ENCODE measurements at places on chromosomes 5 and 9. TPM values are rescaled to one million over a fixed set of nuclear protein-coding genes. Genes with fewer than 3 reads are reported as not detected.

PLEKHG4B gene
- polyA plus RNA-seq, result 8.7 TPM

TXNDC15 gene
- polyA plus RNA-seq, result 114 TPM

CDH12 gene
- 6.5 TPM for polyA plus RNA-seq

DNA sequence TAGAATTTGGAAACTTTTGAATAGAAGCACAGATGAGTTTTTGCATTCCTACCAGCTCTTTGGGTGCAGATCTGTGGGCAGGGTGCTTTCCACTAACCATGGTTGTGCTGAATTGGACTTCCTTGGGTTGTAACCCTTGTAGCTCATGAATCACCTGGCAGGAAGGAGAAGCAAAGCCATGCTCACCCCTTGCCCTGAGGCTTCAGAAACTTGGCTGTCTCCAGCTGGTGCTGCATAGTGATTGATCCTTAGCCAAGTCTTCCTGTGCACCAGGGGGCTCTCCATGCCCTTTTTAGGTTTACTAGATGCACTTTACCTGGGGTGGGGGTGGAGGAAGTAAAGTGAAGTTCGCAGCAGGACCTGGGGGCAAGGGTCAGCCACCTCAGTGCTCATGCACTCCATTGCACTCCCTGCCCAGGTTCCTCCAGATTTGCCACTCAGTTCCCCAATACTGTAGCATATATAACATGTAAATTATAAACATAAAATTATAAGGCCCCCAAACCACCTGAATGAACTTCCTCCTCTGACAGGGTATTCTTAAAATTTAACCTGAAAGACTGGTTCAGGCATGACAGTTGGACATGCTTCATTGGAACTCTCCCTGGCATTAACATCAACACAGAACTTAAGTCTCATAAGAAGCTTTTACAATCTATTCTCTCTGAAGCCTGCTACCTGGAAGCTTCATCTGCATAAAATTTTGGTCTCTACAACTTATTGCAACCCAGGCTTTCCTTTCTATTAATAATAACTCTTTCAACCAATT, 25.8 kb upstream of the IFNA14 start:
- DNase-seq, result no peak

DNA sequence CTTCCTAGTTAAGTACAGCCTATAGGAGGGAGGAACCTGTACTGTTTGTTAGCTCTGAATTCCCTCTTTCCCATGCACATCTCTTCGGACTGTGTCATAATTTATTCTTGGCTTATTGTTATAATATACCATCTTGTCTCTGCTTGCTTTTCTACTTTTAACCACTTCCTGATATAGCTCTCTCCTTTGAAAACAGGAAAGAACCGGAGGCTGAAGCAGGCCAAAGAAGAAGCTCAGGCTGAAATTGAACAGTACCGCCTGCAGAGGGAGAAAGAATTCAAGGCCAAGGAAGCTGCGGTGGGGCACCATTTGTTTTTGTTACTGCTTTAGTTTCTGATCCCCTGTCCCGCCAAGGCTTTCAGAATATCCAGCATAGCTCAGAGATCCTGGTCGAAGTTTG, 4.8 kb downstream of the ATP6V1G1 start:
- DNase-seq, result no peak

DNA sequence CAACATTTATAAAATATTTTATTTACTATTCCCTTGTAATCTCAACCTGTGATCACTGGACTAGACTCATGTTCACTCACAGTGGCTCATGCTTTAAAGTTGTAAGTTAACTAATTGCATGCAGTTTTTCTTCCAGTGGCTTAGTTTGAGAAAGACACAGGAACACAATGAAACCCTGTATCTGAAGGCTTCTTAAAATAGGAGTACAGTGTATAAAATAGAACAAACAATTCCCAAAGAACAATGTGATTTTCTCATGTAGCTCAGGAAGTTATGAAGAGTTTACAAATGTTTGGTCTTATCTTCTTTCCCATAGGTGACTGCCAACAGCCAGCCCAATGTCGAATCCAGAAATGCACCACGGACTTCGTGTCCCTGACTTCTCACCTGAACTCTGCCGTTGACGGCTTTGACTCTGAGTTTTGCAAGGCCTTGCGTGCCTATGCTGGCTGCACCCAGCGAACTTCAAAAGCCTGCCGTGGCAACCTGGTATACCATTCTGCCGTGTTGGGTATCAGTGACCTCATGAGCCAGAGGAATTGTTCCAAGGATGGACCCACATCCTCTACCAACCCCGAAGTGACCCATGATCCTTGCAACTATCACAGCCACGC, 5.9 kb downstream of the RGMB start:
- no peak for DNase-seq

DNA sequence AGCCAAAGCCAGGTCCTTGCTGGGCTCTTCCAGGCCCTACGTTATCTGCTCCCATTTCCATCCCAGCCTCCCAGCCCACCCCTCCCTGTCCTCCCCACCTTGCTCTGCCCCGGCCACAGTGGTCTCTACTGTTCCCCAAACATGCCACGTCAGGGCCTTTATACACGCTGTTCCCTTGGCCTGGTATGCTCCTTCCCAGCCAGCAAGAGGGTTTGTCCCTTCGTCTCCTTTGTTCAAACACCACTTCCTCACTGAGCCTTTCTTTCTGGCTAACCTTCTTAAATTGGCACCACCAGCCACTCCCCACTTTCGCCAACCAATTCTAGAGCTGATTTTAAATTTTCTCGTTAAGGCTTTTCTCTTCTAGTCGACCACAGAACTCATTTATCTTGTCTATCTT, 9.8 kb downstream of the SH2D3C start:
- DNase-seq, result no peak

DNA sequence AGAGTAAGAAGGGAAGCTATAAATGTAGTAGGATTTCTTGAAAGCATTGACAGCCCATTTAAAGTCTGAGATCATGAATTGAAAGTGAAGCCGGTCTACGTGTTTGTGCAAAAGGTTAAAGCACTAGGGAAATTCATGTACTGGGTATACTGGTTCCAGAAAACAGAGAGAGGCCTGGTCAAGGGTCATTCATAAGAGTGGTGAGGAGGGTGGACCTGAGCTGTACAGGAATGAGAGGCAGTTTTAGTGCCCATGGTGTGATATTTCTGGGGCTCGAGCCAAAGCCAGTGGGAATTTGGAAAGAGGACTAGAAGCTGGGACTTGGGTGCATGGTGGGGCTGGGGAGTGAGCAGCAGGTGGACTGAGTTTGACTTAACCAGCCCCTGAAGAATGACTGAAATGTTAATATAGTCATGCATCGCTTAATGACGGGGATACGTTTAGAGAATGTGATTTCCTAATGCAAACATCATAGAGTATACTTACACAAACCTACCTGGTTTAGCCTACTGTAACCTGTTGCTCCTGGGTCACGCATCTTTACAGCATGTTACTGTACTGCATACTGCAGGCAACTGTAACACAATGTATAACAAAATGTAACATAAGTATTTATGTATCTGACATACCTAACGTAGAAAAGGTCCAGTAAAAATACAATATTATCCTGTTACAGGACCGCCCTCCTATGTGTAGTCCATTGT, 173.0 kb downstream of the MAST4 start:
- DNase-seq, result no peak

DNA sequence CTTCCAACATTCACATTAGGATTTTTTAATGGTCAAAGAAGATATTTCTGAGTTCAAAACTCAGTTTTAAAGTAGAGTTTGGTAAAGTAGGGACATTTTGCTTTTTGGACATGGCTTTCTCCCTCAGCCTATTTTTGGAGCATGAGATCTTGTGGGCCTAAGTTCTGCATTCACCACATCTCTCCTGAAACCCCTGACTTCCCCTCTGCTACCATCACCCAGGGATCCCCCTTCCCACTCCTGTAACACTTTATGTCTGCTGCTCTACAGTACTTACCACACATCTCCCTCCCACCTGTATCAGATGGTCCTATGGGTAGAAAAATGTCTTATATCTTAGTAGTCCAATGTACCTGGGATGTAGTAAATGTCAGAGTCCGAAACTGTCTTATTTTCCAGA, 48.2 kb upstream of the JAK2 start:
- DNase-seq, result no peak

DNA sequence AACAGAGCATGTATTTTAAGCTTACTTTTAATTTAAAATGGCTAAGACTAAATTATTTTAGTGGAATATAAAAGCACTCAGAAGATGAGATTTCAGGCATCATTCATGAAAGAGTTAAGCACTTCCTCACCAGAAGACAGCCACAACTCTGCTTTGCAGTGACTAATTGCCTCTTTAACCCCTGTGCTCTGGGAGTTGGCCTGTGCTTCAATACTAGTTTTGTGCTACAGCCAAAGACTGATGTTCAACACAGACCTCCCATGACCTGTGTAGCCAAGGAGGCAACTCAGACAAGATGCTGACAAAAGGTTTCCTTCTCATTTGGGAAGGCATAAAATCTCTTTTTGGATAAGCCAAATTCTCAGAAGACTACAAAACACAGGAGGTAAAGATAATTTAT, 353.5 kb downstream of the FBXL17 start:
- DNase-seq, result no peak

DNA sequence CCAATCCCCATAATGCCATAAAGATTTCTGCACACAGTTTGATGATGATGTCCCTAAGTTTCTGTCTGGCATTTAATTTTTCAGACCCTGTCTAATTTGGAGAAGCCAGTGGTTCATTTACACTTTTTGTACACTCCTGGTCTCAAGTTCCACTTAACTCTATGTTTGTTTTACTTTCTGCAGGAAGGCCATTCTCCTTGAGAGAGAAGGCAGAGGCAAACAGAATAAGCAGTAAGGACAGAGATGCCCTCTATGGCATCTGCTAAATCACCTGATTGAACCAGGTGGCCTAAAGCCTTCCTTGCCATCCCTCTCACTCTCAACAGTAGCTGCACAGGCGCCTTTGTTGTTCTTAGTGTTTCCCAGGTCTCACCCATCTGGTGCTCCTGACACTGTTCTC, 86.1 kb upstream of the LRRTM2 start:
- DNase-seq, result no peak

DNA sequence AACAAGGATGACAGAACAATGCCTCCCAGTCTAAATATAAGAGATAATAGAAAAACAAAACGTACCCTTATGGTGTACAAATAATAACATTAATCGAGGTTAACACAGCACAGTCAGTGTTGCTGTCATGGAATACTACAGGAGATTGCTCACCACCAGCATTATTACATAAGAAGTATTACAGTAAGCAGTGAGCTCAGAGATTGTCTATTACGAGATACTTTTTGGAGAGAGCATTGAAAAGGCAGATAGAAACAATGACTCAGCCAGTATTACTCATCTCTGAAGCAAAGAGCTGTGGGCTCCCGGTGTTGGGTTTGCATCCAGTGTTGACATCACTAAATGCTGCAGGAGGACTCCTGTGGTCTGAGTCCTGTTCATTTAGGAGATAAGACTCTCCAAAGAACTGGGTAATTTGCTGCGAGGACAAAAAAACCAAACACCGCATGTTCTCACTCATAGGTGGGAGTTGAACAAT, 191.9 kb upstream of the SEMA6A start:
- DNase-seq, result no peak

- DNase-seq, result no peak
Measured at GRCh38 chr5:41809128-41809527, 61.1 kb downstream of the OXCT1 start.

DNA sequence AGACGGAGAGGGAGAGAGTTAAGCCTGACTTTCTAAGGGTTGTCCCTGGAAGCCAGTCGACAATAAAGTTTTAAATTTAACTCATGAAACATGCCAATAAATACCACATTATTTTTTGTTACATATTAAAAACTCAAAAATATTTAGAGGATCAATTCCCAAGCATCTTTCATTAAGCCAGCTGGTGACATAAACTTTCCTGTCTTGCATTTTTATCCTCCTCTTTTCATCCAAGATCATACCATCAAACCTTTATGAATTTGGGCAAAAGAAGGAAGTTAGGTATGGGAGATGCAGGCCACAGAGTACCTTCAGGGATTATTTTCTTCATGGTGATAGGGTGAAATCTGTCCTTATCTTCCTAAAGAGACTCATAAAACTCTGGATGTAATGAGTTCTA, 178.3 kb upstream of the FBXL17 start:
- DNase-seq, result no peak

DNA sequence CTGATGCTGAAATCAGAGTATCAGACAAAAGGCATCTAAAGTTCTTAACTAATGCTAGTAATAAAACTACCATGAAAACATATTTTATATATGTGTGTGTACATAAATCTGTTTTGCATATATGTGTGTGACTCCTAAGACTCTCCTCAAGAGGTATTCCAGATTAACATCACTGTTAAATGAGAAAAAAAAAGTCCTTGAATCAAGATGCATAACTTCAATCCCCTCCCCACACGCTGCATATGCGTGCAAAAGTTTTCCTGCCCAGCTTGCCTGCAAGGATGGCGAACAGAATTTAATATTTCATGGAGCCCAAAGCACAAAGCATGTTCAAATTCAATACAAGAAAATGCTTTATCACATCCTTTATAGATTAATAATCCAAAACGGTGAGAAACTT, 34.7 kb downstream of the EFNA5 start:
- no peak for DNase-seq

All from left renal pelvis (tissue), 4 donors.